CD4-positive, alpha-beta T cell treated with Interleukin-10 for 1 hour (primary cell): ENCODE measurements at places on chromosomes 1 and 21.

DNA sequence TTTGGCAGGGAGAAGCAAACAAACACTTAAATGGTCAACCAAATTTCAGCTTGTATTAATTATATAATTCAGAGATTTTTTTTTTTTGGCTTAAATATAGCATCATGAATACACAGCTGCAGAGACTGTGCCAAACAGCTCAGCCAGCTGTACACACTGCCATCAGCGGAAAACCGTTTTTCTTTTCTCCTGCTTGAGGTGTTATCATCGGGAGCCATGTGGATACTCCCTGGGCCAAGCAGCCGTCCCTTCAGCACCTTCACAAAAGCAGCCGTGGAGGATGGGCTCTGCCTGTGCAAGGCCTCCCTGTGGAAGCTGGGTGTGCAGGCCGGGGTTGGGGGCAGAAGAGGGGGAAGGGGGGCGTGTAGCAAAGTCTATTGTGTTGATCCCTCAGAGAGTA lies 85.0 kb downstream of the NUF2 start:
- DNase-seq = no peak

DNA sequence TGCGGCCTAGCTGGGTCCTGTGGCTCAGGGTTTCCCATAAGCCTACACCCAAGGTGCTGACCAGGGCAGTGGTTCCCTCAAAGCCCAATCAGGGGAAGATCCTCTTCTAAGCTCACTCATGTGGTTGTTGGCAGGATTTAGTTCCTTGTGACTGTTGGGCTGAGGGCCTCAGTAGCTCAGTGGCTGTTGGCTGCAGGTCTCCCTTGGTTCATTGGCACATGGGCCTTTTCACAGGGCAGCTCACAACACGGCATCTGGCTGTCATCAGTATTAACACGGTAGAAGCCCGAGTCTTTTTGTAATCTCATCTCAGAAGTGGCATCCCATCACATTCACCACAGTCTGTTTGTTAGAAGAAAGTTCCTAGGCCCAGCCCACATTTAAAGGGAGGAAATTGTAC lies 188.2 kb upstream of the HMCN1 start:
- no peak for DNase-seq

DNA sequence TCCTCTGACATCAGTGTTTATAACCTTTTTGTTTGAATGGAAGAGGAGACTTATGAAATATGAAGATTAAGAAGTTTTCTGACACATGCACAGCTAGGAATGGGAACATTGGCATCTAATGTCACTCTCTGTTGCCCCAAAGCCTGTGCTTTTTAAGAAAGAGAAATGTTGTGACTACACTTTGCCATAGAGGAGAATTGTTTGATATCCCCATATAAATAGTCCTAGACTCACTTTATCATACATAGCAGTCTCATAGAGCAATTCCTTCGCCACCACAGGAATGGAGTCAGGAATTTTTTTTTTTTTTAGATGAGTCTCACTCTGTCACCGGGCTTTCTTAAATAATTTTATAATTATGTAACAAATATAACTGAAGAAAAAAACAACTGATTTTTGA lies 1.5 kb downstream of the KRTAP21-3 start:
- no peak for DNase-seq

- no peak for DNase-seq
Measured at GRCh38 chr1:90394247-90394646, 322.9 kb downstream of the BARHL2 start.

DNA sequence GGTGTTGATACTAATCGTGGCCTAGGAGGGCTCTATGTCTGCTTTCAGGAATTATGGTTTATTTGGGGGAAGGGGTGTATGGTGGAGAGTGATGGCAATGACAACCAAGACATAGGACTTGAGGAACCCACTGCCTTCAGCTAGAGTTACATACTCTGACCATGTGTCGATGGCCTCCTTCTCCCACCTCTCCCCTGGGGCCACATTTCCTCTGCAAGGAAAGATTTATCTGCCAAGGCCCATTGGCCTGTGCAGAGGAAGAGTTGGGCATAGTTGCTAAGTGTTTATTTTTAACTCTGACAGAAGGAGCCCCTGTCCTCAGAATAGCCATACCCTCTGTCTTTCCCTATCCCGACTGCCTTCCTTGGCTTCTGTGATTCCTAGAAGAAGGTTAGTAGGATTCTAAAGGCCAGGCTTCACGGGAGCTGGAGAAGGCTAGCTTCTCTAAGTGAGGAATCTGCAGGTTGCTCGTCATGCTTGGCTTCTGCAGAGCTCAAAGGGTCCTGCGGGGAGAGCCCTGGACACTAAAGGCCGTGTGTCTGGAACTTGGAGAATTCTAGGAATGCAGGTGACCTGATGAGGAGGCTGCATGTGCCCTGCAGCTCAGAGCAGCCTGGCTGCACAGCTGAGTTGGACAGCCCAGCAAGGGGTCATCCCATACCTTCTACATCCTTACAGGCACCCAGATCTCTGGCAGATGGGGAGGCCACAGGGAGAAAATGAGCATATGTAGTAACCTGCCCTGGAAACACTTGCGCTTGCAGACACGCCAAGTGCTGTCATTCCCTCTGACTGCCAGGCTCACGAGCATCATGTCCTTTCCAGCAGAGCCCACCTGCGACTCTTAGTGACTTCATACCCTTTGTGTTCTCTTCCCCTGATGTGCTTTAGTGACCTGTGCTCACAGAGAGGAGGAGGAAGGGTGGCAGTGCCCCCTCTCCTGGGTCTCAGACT lies 9.7 kb downstream of the MAPKAPK2 start:
- no peak for DNase-seq

- no peak for DNase-seq
Measured at GRCh38 chr21:31988492-31989290, 115.9 kb downstream of the HUNK start.
